ENCODE measurements at places on chromosomes 1 and 21.

GRCh38 chr21:29786496-29787360 lies 153.1 kb downstream of the GRIK1 start:
- no peaks in the 10 kb centered on the region for H3K27me3 ChIP-seq
- no peaks in the 10 kb centered on the region for H3K36me3 ChIP-seq
- peaks cover 40% of the 10 kb centered on the region for H3K4me1 ChIP-seq
- no peak overlapping the region for H3K27ac ChIP-seq
- DNase-seq: no peak

DNA sequence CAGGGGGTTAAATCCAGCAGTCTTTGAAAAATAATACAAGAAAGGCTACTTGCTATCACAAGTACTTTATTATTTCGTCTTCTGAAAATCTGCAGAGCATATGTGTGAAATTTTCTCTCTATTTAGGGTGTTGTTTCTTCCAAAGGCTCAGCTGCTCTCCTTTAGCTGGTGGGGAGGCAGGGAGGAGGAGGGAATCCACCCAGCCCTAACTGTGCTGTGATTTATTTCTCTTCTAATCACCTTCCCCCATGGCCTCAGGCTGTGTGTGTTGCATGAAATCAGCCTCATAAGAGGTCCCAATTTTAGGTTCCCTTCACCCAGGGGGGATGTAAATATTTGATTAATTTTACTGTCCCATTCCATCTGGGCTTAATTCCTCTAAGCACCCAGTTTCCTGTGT lies 77.6 kb upstream of the PGBD5 start:
- peaks cover 4% of the 10 kb centered on the region for H3K36me3 ChIP-seq
- no peaks in the 10 kb centered on the region for H3K27me3 ChIP-seq
- no peak for DNase-seq
- peaks cover 29% of the 10 kb centered on the region for H3K4me1 ChIP-seq
- H3K27ac ChIP-seq: no peak overlapping the region

DNA sequence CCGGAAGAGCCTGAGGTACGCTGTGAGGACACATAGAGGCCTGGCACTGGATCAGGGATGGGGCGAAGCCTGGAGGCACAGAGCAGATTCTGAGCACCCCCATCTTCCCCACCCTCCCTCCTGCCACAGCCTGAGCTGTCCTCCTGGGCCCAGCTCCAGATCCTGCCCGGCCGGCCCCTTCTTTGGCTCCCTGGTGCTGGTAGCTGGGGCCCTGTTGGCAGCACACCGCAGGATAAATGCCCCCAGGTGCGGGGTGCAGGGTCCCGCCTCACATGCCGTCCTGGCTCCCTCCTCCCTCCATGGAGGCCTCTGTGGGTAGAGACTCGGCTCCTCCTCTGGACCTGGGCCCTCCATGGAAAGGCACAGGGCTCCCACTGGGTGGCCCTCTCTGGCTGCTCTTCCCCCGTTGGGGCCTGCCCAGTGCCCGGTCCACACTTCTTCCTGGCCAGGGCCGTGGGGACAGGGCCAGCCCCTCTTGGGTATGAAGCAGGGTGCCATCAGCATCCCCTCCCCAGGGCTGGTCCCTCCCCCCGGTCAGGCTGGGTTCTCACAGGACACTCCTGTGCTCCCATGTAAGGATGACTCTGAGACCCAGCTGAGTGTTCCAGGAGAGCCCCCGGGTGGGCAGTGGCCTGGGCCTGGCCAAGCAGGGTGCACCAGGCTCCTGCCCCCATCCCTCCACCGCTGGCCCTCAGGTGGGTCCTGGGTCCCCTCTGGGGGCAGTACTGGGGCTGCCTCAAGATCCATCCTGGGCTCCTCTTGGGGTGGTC lies 1.1 kb upstream of the OBSCN start:
- H3K27me3 ChIP-seq: peaks cover 36% of the 10 kb centered on the region
- no peak overlapping the region for H3K27ac ChIP-seq
- no peak overlapping the region for H3K4me3 ChIP-seq
- peaks cover 5% of the 10 kb centered on the region for H3K36me3 ChIP-seq
- H3K4me1 ChIP-seq: no peaks in the 10 kb centered on the region

- no peak overlapping the region for H3K27ac ChIP-seq
- H3K4me1 ChIP-seq: peaks cover 29% of the 10 kb centered on the region
- H3K27me3 ChIP-seq: no peaks in the 10 kb centered on the region
- H3K4me3 ChIP-seq: no peak overlapping the region
- no peak for DNase-seq
Measured at GRCh38 chr1:226641671-226642231, 93.2 kb downstream of the STUM start.

GRCh38 chr1:8600336-8600735 lies 217.1 kb downstream of the RERE start:
- peaks cover 4% of the 10 kb centered on the region for H3K36me3 ChIP-seq
- peaks cover 13% of the 10 kb centered on the region for H3K4me1 ChIP-seq
- no peak for DNase-seq
- H3K27me3 ChIP-seq: no peaks in the 10 kb centered on the region

GRCh38 chr1:59331686-59332620 lies 35.1 kb downstream of the FGGY start:
- H3K27ac ChIP-seq: no peak overlapping the region
- H3K4me1 ChIP-seq: no peaks in the 10 kb centered on the region
- no peak for DNase-seq

- no peaks in the 10 kb centered on the region for H3K27me3 ChIP-seq
- H3K36me3 ChIP-seq: no peaks in the 10 kb centered on the region
- peaks cover 18% of the 10 kb centered on the region for H3K4me1 ChIP-seq
- H3K27ac ChIP-seq: no peak overlapping the region
Measured at GRCh38 chr1:193552274-193552673, 365.9 kb upstream of the B3GALT2 start.

GRCh38 chr21:33109574-33110339 lies 39.8 kb downstream of the OLIG1 start:
- H3K27ac ChIP-seq: no peak overlapping the region
- DNase-seq: no peak
- no peaks in the 10 kb centered on the region for H3K36me3 ChIP-seq

GRCh38 chr21:46206163-46207005 lies 22.1 kb upstream of the SPATC1L start:
- no peak overlapping the region for H3K27ac ChIP-seq
- no peak overlapping the region for H3K4me3 ChIP-seq
- no peak for DNase-seq
- peaks cover 34% of the 10 kb centered on the region for H3K36me3 ChIP-seq

DNA sequence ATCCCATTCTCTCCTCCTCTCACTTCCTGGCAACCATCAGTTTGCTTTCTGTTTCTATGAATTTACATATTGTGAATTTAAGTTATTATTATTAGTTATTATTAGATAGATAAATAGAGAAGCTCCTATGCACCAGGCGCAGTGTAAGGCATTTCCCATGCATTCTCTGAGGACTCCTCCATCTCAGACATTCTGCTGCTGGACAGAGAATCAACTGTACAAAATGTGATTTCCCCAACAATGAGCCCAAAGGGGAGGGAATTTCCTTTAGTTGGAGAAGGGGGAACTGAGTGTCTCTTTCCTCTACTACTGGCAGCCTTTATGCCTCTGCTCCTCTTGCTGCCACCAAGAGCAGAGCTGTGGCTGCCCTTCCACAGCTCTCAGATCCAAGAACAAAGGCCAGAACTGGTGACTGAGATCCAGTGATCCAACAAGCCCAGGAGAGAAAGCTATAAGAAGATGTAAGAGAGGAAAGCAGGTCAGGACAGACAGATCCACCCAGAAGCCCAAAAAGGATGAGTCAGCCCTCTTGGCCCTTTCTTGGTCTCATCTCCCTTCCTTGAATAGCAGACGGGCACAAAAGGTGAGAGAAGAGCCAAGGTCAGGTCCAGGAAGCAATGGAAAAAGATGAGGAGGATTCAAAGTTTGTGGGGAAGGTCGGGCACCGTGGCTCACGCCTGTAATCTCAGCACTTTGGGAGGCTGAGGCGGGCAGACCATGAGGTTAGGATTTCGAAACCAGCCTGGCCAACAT lies 3.5 kb upstream of the IVL start:
- peaks cover 46% of the 10 kb centered on the region for H3K4me1 ChIP-seq
- H3K36me3 ChIP-seq: peaks cover 5% of the 10 kb centered on the region
- H3K27ac ChIP-seq: no peak overlapping the region

- no peaks in the 10 kb centered on the region for H3K36me3 ChIP-seq
- peaks cover 17% of the 10 kb centered on the region for H3K4me1 ChIP-seq
- DNase-seq: no peak
Measured at GRCh38 chr1:59604191-59604590, 210.6 kb upstream of the HOOK1 start.

GRCh38 chr1:77802026-77802425 lies 22.6 kb downstream of the MIGA1 start:
- no peak for DNase-seq
- peaks cover 10% of the 10 kb centered on the region for H3K4me1 ChIP-seq
- no peaks in the 10 kb centered on the region for H3K27me3 ChIP-seq
- H3K36me3 ChIP-seq: peaks cover 15% of the 10 kb centered on the region

- H3K4me1 ChIP-seq: peaks cover 9% of the 10 kb centered on the region
- H3K4me3 ChIP-seq: no peak overlapping the region
- DNase-seq: no peak
- H3K27ac ChIP-seq: no peak overlapping the region
Measured at GRCh38 chr21:35641271-35642016, 418.9 kb downstream of the SETD4 start.

GRCh38 chr1:176904057-176904751 lies 260.3 kb downstream of the ASTN1 start:
- peaks cover 69% of the 10 kb centered on the region for H3K27me3 ChIP-seq
- no peaks in the 10 kb centered on the region for H3K4me1 ChIP-seq
- no peak overlapping the region for H3K27ac ChIP-seq
- H3K36me3 ChIP-seq: no peaks in the 10 kb centered on the region
- no peak overlapping the region for H3K4me3 ChIP-seq
- DNase-seq: no peak

DNA sequence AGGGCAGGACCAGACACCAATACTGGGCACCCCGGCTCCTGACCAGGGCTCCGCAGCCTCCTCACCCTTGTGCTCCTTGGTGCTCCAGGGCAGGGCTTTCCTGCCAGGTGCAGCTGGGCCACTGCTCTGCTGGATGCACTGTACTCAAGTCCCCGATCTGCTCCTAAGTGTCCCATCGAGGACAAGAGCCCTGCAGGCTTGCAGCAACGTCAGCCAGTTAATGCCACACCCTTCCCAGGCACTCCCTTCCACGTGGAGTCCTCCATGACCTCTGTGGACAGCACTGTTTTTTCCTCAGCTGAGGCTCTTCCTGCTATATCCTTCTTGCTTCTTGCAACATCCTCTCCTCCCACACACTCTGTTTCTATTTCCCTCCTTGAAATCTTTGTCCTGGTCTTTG lies 94.0 kb upstream of the NGF start:
- no peaks in the 10 kb centered on the region for H3K27me3 ChIP-seq
- peaks cover 8% of the 10 kb centered on the region for H3K36me3 ChIP-seq

DNA sequence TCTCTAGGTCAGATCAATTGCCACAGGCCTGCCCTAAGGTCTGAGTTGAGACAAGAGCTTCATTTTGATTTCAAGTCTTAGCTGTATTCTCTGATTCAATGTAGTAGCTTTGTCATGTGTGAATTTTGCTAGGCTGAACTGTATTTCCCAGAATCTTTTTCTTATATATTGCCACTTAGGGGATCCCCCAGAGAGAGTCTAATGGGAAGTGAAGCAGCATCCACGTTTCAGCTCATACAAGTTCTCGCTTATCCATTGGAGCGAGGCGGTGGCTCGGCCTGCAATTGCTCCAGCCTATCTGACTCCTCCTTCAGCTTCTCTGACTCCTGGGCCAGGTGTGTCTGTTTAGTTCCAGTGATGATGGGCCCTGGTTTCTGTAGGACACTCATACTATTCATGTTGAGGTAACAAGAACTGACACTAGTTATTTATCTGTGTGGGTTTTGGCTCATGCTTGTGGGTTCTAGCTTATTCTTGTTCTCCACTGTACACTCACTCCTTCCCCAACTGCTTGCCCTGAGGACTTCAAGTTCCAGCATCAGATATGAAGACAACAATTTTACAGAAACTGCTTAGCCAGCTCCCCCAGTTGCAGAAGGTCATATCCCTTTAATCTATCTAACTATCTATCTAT lies 48.2 kb downstream of the TBX19 start:
- no peak overlapping the region for H3K4me3 ChIP-seq
- no peaks in the 10 kb centered on the region for H3K4me1 ChIP-seq
- H3K27me3 ChIP-seq: no peaks in the 10 kb centered on the region
- H3K36me3 ChIP-seq: no peaks in the 10 kb centered on the region
- DNase-seq: no peak
- no peak overlapping the region for H3K27ac ChIP-seq

DNA sequence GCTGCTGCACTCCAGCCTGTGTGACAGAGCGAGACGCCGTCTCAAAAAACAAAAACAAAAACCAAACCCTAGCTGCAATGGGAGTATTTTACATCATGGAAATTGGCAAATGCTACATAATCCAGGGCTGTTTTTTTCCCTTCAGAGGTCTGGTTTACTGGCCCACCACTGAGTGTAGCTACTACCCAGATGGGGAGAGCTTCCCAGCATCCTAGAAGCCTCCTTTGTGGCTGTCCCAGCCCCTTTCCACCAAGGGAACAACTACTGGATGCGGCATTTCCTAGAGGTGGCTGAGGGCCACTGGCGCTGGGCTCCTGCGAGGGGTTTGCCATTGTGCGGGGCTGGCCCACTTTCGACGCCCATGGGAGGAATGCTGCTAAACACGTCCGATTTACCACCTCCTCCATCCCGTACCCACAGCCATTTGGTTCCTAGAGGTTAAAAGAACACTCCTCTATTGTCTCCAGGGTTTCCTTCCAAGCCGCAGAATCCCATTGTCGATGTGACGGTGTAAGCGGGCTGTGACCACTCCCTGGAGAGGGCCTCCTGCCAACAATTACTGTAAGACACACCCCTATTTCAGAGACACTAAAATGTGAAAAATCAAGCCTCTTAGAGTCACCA lies 55.4 kb downstream of the RUNX3 start:
- H3K27me3 ChIP-seq: peaks cover 34% of the 10 kb centered on the region
- DNase-seq: peak; percentile 11
- H3K4me3 ChIP-seq: no peak overlapping the region
- H3K27ac ChIP-seq: no peak overlapping the region
- no peaks in the 10 kb centered on the region for H3K4me1 ChIP-seq

DNA sequence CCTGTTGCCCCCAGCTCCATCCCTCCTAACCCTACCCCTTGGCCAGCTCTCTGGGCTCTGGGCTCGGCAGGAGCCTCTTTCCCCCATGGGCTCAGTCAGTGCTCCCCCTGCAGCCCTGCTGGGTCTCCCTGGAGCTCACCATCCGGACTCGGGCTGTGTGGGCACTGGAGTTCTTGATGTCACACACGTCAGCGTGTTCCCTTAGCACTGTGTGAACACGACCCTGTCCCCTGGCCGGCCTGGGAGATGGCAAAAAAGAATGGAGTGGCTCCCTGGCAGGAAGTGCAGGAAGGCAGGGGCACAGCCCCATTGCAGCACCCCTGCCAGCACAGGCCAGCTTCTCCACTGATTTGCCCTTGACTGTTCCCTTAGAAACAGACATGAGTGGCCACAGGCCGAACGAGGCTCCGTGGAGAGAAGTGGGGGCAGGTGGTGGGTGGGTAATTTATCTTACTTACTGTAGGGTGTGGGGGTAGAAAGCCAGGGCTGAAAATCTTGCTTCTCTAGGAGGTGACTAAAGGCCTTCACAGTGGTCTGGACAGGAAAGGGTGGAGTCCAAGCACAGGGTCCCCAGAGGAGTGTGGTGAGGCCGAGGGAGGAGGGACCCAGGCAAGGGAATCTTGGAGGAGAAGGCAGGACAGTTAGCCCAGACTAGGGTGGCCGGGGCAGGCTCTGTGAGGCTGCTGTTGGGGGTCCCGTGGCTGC lies 381.7 kb upstream of the VAMP3 start:
- DNase-seq: no peak
- peaks cover 8% of the 10 kb centered on the region for H3K4me1 ChIP-seq
- H3K27me3 ChIP-seq: no peaks in the 10 kb centered on the region
- no peaks in the 10 kb centered on the region for H3K36me3 ChIP-seq
- H3K4me3 ChIP-seq: no peak overlapping the region

Measured in Calu3 (cell line).